T-helper 1 cell (primary cell): ENCODE measurements at places on chromosomes 13 and 19.

DNA sequence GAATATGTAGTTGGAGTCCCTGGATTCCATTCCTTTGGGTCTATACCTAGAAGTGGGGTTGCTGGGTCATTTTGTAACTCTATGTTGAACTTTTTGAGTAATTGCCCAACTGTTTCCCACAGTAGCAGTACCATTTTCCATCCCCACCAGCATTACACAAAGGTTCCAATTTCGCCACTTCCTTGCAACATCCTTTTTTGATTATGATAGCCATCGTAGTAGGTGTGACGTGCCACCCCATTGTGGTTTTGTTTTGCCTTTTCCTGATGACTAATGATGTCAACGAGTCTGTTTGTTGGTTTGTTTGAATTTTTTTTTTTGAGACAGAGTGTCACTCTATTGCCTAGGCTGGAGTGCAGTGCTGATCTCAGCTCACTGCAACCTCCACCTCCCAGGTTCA is 3.3 kb upstream of the PEX11G start:
- no peak for DNase-seq

DNA sequence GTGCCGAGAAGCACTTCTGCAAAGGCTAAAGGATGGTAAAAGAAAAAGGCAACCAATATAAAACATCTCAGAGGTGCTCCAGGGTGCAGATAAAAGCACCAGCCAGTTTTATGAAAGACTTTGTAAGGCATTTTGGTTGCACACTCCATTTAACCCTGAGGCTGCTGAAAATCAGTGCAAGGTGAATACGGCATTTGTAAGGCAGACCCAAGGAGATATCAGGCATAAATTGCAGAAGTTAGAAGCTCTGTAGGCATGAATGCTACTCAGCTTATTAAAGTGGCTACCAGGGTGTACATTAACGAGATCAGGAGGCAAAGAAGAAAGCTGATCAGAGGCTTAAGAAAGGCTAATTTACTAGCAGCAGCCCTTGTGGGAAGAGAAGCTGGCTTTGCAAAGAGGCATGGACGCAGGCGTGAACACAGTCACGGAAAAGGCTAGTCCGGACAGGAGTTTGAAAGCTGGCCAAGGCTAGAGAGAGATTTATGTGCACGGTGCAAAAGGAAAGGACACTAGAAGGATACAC is 99.6 kb downstream of the ZNF429 start:
- no peak for DNase-seq

DNA sequence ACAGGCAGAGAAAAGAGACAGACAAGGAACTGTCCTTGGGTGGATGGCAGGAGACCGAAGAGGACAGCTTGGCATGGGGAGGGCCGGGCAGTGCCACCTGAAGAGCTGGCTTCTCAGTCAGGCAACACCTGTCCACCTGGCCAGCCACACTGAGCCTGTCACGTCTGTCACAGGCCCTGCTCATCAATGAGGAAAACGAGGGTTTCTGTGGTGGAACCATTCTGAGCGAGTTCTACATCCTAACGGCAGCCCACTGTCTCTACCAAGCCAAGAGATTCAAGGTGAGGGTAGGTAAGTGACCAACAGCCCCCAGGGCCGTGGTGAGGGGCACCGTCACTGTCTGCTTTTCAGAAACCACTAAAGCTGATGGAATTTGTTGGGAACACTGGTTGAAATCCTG is 11.2 kb upstream of the PROZ start:
- DNase-seq, result no peak

DNA sequence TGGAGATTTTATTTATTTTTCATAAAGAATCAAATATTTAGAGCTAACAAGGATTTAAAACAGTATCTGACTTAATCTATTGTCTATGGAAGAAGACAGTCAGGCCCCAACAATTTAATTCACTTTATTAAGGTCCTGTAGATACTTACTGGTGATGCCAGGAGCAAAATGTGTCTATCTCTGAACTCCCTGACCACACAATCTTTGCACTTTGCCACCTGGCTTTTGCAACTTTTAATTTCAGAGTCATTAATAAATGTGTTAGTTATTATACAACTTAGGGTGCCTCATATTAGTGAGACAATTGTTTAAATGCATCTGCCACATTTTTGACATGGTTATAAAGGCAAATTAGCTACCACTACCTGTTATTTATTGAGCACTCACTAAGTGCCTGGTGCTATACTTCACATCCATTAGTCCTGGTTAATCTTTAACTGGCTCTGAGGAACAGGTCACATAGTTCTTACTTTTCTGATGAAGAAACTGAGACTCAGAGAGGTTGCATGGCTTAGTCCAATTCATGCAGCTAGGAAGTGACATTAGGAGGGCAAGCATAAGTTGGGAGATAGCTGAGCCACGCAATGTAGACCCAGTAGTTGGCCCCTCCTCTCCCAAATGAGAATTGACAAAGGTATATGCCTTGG is 297.9 kb downstream of the DCT start:
- DNase-seq, result no peak

DNA sequence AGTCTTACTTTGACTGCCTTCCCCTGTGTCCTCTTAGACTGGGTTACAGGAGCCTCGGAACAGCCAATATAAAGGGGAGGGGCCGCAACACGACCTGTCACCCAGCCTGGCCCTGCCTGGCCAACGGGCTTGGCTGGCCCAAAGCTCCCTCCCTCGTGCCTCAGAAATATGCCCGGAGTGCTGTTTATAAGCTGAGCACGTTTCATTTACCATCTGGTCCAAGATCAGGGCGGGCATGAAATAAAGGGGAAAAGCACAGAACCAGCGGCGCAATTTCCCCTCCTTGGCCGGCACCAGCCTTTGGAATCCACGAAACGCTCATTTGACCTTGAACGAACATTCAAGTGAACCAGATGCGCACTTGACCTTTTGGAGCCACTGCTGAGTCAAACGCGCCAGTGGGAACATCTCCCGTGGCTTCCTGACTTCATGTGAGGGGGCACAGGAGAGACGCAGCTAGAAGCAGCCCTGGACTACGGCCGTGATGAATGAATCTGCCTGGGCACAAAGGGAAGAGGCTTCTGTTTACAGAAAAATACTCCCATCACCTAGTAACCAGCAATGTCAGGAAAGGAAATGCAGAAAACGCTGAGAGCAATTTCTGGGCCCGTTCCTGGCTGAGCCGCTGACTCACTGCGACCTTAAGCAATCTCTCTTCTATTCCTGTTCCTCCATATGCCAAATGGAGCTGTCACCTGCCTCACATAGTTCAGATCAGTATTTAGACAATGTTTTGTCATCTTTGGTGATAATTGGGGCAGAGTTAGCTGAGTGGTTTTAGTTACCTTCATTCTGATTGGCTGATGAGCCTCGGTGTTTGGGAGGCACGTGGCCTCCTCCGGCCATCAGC is 53.3 kb downstream of the RFX2 start:
- no peak for DNase-seq

- DNase-seq, result no peak
Measured at GRCh38 chr13:95059306-95059705, 241.9 kb downstream of the ABCC4 start.

DNA sequence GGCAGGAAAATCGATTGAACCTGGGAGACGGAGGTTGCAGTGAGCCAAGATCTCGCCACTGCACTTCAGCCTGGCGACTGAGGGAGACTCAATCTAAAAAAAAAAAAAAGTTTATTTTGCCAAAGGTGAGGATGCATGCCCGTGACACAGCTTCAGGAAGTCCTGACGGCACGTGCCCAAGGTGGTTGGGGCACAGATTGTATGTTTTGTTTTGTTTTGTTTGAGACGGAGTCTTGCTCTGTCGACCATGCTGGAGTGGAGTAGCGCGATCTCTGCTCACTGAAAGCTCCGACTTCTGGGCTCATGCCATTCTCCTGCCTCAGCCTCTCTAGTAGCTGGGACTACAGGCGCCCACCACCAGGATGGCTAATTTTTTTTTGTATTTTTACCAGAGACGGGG is 3.3 kb upstream of the ZNF552 start:
- DNase-seq, result no peak

- peak; percentile 83 for DNase-seq
Measured at GRCh38 chr19:29714371-29714952, 599 bp downstream of the C19orf12 start.

- DNase-seq, result no peak
Measured at GRCh38 chr19:51036519-51036918, 1.7 kb upstream of the KLK12 start.

GRCh38 chr13:40439928-40440327 is 226.5 kb downstream of the FOXO1 start:
- no peak for DNase-seq

DNA sequence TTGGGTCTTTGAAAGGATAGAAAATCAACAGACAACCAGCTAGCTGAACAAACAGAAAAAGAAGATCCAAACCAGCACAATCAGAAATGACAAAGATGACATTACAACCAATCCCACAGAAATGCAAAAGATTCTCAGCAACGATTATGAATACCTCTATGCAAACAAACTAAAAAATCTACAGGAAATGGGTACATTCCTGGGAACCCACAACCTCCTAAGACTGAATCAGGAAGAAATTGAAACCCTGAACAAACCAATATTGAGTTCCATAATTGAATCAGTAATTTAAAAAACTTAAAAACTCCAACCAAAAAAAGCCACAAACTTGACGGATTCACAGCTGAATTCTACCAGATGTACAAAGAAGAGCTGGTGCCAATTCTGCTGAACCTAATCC is 20.9 kb upstream of the C1QTNF9B start:
- no peak for DNase-seq

DNA sequence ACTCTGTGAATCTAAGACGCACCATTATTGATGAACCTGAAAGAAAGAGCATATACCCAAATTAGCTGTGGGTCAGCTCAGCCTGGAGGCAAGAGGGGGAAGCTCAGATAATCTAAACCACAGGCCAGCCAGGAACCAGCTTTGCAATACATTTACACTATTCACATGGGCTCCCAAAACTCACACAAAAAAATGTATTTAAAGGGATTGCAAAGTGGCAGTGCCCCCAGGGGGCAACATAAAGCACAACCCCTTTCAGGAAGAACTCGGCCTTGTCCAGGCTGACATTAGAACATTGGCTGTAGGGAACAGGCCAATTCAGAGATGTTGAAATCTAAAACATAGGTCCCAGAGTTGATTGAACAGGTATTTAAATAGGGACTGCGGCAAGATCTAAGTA is 3.2 kb upstream of the PROZ start:
- DNase-seq, result no peak

- no peak for DNase-seq
Measured at GRCh38 chr19:38018694-38019395, 111.8 kb downstream of the SIPA1L3 start.

- DNase-seq, result no peak
Measured at GRCh38 chr19:17632577-17632976, 55.6 kb downstream of the UNC13A start.

GRCh38 chr13:73138638-73139491 is 80.1 kb downstream of the KLF5 start:
- no peak for DNase-seq

- DNase-seq, result peak; percentile 47
Measured at GRCh38 chr13:46893798-46894560, 2.9 kb downstream of the HTR2A start.

DNA sequence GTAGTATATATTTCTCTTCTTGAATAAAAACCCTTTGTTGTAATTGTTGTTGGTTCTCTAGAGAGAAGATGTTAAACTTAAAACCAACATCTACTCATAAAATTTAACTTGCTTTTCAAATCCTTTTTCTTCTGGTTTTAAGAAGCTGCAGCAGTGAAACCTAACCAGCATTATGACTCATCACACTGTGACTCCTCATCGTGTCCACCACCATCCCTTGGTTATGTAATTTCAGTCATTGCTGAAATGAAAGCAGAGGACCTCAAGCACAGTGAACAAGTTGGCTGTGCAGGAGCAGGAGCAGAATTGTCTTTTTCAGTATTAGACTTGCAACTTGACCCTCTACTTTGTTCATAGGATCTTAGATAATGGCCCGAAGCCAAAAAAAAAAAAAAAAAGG is 64.9 kb upstream of the HTR2A start:
- DNase-seq, result no peak

DNA sequence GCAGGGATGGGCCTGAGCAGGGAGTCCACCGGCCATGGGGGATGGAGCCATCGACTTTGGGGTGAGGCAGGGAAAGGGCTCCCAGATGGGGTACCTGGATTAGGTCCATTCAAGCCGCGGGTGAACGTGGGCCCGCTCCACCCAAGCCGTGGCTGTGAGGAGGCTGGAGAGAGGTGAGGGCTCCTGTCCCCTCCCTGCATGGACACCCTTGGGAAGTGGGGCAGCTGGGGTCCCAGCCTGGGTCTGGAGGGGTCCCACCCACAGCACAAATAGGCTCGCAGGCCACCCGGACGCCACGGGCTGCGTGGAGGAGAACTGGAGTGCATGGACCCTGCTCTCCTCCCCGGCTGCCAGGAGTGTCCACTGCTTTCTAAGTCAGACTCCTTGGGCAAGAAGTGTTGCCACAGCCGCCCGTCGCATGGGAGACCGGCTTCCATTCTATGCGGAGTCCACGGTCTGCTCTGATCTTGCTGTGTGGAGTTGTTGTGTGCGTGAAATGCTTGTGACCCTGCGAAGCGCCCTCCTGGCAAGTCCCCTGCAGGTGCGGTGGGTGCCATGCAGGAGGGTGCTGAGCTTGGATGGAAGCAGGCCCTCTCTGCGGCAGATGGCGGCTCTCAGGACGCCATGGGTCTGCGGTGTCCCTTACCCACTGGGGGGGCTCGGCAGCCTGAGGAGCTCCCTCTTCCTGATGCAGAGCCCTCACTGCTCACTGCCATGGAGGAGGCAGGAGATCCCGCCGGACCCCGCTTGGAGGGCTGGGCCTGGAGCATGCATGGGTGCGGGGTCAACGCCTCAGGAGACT is 2.0 kb downstream of the DAZAP1 start:
- DNase-seq, result no peak

- DNase-seq, result no peak
Measured at GRCh38 chr13:50077431-50077830, 62.2 kb downstream of the KCNRG start.

- no peak for DNase-seq
Measured at GRCh38 chr13:21483748-21484147, 24.6 kb upstream of the ZDHHC20 start.

DNA sequence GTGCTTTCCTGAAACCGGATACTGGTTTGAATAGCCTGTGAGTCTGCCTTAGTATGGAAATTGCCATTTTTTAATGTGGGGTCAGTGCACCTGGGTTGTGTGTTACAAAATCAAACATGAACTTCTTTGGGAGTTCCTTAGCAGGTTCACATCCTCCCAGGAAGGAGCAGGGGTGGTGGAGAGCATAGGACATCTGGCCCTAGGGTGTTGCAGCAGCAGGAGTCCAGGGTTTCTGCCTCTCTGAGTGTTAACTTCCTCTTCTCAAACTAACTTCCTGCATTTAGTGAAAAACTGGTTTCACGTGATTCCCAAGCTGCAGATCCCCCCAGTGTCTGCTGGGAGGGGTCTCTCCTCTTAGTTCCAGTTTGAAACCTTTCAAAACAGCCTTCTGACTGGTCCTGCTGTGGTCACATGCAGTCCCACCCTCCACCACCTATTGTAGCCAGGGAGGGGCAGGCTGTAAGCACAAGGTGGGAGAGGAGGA is 7.2 kb downstream of the RNASEH2B start:
- no peak for DNase-seq
